Activated CD8-positive, alpha-beta T cell treated with anti-CD3 and anti-CD28 coated beads, Interleukin-2, amount 10 ng/mL, durations not matched to agents 7 days and 5 days (primary cell): ENCODE measurements at places on chromosomes 2 and 18. TPM values are rescaled to one million over a fixed set of nuclear protein-coding genes. Genes with fewer than 3 reads are reported as not detected.

The ANKRD30BL gene
- not detected for total RNA-seq

The TMEM178A gene
- not detected for total RNA-seq

The LYG1 gene
- total RNA-seq, result 1.4 TPM

The CTDP1 gene
- 35.5 TPM for total RNA-seq

The GORASP2 gene
- total RNA-seq, result 65.9 TPM

The SOCS6 gene
- total RNA-seq, result 0.97 TPM

The SULT1C4 gene
- total RNA-seq, result not detected

The PID1 gene
- not detected for total RNA-seq

The ASB3 gene
- total RNA-seq, result 25.3 TPM

The SERPINB3 gene
- total RNA-seq, result not detected

The PLEKHH2 gene
- 0.32 TPM for total RNA-seq

The IFT172 gene
- total RNA-seq, result 10.0 TPM

The CKAP2L gene
- total RNA-seq, result 63.4 TPM

The SCYGR4 gene
- total RNA-seq, result not detected

The SP3 gene
- total RNA-seq, result 95.9 TPM

The POTEF gene
- not detected for total RNA-seq

The KCNG3 gene
- total RNA-seq, result 0.26 TPM
